Thoracic aorta (tissue), 2 donors: ENCODE measurements at places on chromosomes 6 and 20. TPM values are rescaled to one million over a fixed set of nuclear protein-coding genes. Genes with fewer than 3 reads are reported as not detected.

Gene LPA
- not detected for total RNA-seq

Gene DACT2
- total RNA-seq, result 0.41 TPM

Gene AP5S1
- total RNA-seq, result 18.0 TPM

Gene LINC00237
- not detected for total RNA-seq

DNA sequence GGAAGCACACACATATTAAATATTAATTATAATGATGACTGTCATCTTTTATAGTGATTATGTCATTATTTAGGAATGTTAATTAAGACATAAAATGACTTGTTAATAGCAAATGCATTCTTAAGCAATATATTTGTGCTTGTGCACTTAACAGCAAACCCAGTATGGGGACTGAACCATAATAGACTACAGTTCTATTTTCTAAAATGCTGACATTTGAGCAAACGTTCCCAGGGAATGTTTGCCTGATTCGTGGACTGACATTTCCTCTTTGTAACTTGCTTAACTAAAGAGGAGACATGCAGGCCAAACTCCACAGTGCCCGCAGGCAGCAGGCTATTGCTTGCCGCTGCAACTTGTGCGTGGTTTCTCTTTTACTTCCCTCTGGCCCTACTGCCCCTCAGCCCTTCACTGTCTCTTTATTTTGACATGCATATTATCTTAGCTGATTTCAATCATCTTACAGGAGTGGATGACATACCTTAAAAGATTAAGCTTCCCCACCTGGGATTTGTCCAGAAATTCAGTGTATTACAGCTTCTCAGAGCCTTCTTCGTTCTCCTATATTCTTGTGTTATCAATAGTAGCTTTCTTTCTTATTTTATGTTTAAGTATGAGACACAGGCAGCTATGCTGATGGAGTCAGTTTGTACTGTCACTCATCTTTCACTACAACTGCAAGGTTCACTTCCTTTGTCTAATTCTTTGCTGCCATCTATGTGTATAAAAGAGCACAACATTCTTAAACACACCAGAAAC lies 141.5 kb downstream of the GMDS start:
- peak overlapping the region; percentile 61 for H3K4me3 ChIP-seq
- peak overlapping the region; percentile 90 for H3K27ac ChIP-seq
- H3K4me1 ChIP-seq, result peaks cover 12% of the 10 kb centered on the region
- no peaks in the 10 kb centered on the region for H3K27me3 ChIP-seq
- no peak for DNase-seq
- no peaks in the 10 kb centered on the region for H3K36me3 ChIP-seq

GRCh38 chr6:150302520-150303176 lies 66.2 kb upstream of the IYD start:
- H3K27ac ChIP-seq, result no peak overlapping the region
- no peaks in the 10 kb centered on the region for H3K27me3 ChIP-seq
- no peak for DNase-seq
- H3K4me3 ChIP-seq, result no peak overlapping the region

- no peaks in the 10 kb centered on the region for H3K27me3 ChIP-seq
- no peak overlapping the region for H3K4me3 ChIP-seq
- no peak for DNase-seq
- H3K36me3 ChIP-seq, result no peaks in the 10 kb centered on the region
- H3K4me1 ChIP-seq, result no peaks in the 10 kb centered on the region
Observed at GRCh38 chr6:44855562-44856411, 468.3 kb downstream of the CDC5L start.

DNA sequence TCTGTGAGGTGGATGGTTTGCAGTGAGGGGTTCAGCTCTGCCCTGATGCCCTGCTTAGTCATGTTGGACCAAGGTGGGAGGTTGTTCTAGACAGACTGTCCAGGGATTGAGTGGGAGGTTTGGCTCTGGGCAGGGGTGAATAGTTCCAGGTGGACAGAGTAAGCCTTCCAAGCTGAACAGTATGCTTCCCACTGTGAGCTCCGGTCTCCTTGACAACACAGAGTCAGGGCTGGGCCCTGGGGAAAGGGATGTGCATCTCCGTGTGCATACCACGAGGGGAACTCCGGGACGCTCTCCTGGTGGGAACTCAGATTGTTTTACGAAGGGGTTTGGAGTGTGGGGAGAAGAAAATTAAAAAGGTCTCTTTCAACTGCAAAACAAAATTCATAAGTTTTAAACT lies 174.7 kb downstream of the DHX35 start:
- DNase-seq, result no peak
- H3K36me3 ChIP-seq, result no peaks in the 10 kb centered on the region
- H3K4me3 ChIP-seq, result no peak overlapping the region
- no peaks in the 10 kb centered on the region for H3K4me1 ChIP-seq

DNA sequence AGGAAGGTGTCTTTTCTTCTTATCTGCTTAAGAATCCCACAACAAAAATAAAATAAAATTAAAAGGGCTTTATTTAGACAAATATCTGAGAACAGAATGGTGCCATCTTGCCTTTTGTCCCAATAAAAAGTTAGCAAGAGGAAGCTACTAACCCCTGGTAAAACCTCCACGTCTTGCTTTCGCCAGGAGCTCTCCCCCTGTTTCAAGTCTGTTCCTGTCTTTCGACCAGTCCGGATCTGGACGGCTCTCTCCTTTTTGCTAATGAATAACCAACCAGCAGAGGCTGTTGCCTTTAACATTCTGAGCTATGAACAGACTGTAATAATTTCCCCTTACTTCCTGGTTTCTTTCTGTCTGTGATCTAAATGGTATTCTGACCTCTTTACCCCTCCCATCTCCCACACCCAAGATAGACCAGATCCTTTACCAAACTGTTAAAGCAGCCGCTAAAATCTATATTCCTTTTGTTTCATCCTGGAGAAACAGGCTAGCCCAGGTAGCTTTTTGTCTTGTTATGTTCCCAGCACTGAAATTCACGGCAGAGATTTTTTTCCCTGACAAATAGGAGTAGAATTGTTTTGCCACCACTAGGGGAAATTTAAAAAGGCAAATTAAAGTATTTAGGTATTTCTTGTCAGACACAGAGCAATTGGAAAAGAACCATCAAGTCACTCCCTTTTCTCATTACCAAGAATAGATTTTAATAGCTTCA lies at the start of gene FRK:
TSS of gene FRK (minus strand) at position 320 of the 712 bp plus-strand sequence. CDS start 580 bp downstream, outside the sequence.
- peaks cover 8% of the 10 kb centered on the region for H3K4me1 ChIP-seq
- H3K27me3 ChIP-seq, result no peaks in the 10 kb centered on the region
- no peaks in the 10 kb centered on the region for H3K36me3 ChIP-seq

- peak overlapping the region; percentile 67 for H3K4me3 ChIP-seq
- peaks cover 15% of the 10 kb centered on the region for H3K4me1 ChIP-seq
- peak; percentile 8 for DNase-seq
- H3K36me3 ChIP-seq, result no peaks in the 10 kb centered on the region
- H3K27me3 ChIP-seq, result peaks cover 6% of the 10 kb centered on the region
Observed at GRCh38 chr6:29553268-29554057, 6.1 kb downstream of the UBD start.

DNA sequence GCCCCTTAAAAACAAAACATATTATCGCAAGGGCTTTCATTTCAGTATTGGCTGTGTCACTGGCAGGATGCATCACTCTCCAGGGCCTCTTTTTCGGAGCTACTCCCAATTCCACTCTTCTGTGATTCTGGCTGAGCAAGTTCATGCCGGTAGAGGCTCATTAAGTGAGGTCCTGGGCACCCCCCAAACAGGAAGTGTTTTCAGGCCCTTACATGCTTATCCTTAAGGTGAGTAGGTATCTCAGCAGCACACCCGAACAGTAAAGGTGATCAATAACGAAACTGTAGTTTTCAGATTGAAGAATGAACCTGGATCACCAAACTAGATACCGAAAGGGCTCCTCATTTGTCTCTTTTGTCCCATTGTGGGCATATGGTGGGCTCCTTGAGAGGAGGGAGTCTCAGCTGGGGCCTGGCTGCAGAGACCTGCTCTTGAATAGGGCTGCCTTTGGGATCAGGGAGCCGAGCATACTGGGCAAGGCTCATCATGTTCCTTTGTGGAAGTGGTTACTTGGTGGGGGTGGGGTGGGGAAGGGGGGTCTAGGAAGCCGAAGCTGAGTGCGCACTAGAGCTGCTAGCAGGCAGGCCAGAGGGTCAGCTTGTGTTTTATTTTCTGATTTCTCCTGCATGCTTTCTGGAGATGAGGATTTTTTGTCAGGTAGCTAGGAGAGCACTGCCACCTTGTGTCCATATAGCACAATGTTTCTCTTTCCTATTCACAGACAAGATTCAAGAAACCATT lies 65.2 kb downstream of the CDS2 start:
- H3K27ac ChIP-seq, result peak overlapping the region; percentile 1
- H3K36me3 ChIP-seq, result peaks cover 35% of the 10 kb centered on the region
- no peak for DNase-seq
- peaks cover 6% of the 10 kb centered on the region for H3K4me1 ChIP-seq

- H3K4me3 ChIP-seq, result peak overlapping the region; percentile 46
- H3K27me3 ChIP-seq, result no peaks in the 10 kb centered on the region
- H3K27ac ChIP-seq, result peak overlapping the region; percentile 50
- H3K36me3 ChIP-seq, result no peaks in the 10 kb centered on the region
- peak; percentile 21 for DNase-seq
Observed at GRCh38 chr6:81172056-81172740, 580.3 kb downstream of the TENT5A start.

DNA sequence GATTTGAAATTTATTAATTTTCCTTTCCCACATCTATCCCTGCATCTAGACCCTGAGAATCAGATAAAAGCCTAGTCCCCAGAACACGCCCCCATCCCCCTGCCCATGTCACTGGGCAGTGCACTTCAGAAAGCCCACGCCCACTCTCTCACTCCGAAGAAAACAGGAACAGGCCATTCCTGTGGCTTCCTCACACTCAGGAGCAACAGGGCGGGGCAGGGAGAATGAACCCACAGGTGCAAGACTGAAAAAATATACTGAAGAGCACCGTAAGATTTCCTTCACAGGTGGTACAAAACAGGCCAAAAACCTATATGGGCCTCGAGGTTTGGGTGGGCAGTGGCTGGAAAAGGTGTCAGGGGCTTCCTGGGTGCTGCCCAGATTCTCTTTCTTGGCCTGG lies 3.4 kb downstream of the OXT start:
- no peak for DNase-seq
- H3K4me1 ChIP-seq, result peaks cover 8% of the 10 kb centered on the region
- H3K4me3 ChIP-seq, result no peak overlapping the region
- no peaks in the 10 kb centered on the region for H3K36me3 ChIP-seq
- no peak overlapping the region for H3K27ac ChIP-seq

GRCh38 chr6:87645080-87645479 lies 55.1 kb downstream of the ORC3 start:
- H3K27ac ChIP-seq, result no peak overlapping the region
- H3K36me3 ChIP-seq, result no peaks in the 10 kb centered on the region
- H3K4me3 ChIP-seq, result no peak overlapping the region

- no peaks in the 10 kb centered on the region for H3K4me1 ChIP-seq
- DNase-seq, result no peak
- H3K4me3 ChIP-seq, result no peak overlapping the region
- H3K27ac ChIP-seq, result no peak overlapping the region
- H3K27me3 ChIP-seq, result no peaks in the 10 kb centered on the region
Observed at GRCh38 chr6:167789358-167789757, 37.4 kb upstream of the AFDN start.

GRCh38 chr6:19153270-19153980 lies 683.7 kb upstream of the ID4 start:
- peaks cover 11% of the 10 kb centered on the region for H3K4me1 ChIP-seq
- H3K27ac ChIP-seq, result no peak overlapping the region
- no peak for DNase-seq
- H3K27me3 ChIP-seq, result no peaks in the 10 kb centered on the region
- no peak overlapping the region for H3K4me3 ChIP-seq

DNA sequence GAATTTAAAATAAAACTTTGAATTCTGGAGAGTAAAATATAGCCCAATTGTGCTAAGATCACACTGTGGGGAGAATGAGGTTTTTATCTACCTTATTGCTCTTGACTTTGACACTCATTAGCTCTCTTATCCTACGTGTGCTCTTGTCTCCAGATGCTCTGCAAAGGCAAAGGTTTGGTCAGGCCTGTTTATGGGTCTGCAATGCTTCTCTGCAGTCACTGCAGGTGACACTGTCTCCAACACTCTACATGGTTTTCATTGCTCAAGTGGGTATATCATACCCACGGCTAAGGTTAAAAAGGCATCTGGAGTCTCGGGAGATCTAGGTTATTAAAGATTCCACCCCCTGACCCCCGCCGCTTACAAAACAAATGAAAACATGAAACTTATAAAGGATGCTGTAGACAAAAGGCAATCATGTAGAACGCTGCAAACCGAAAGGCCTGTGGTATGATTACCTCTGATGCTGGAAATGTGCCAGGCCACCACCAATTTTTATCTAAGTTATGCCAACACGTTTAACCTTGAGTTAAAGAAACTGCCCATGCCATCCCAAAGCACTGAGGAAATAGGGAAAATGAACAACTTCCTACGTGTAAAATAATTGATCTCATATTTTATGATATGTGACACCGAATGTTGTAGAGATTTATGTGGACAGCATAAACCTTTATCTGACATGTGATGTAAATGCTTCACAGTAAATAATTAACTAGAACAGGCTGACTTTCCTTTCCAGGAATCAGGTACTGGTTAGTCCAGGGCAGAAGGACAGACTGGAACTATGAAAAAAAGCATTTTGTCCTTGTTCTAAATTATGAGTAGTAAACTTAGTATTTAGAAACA lies 238.2 kb upstream of the NOX3 start:
- H3K27me3 ChIP-seq, result no peaks in the 10 kb centered on the region
- H3K27ac ChIP-seq, result no peak overlapping the region
- no peak overlapping the region for H3K4me3 ChIP-seq
- H3K4me1 ChIP-seq, result no peaks in the 10 kb centered on the region

DNA sequence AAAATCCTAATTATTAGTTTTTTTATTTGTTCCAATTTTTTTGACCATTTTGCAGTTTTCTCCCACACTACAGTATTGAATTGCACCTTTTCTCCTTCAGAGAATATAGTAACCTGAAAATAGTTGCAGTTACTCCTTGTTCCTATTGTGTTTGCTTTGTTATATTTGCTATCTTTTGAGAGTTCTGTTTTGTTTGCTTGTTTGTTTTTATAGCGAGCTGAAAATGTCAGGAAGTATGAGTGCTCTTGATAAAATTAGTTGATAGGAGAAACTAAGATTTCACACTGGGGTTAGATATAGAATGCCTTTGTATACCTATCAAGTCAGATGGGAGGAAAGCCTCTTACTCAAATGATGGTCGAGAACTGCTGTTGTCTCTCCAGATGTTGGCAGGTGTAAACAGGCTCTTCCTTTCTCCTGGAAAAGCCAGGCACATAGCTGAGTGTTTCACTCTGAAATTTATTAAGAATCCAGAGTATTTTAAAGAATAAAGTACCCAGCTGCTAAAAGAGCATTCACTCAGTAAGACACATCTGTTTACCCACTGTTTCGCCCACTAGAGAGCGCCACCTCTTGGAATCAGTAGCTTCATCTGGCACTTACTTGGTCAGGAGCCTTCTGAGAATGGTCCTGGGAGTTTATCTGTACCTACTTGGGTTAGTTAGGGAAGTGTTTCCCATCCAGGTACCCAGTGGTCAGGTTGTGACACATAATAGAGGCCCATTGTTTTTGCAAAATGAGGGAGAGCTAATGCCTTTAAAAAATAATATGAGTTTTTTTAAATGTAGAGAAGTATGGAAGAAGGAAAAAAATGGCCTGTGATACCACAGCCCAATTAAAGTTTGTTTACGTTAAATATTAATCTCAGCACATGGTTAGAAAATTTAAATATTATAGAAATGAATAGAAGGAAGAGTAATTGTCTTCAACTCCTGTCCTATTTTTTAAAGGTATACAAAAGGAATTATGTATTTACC lies 11.2 kb downstream of the NT5DC1 start:
- H3K4me3 ChIP-seq, result no peak overlapping the region
- H3K4me1 ChIP-seq, result peaks cover 2% of the 10 kb centered on the region
- no peak overlapping the region for H3K27ac ChIP-seq
- no peaks in the 10 kb centered on the region for H3K27me3 ChIP-seq
- H3K36me3 ChIP-seq, result peaks cover 32% of the 10 kb centered on the region
